ENCODE measurements at places on chromosomes 5 and 9.

- DNase-seq: no peak
Observed at GRCh38 chr5:163105456-163105855, 331.9 kb upstream of the CCNG1 start.

DNA sequence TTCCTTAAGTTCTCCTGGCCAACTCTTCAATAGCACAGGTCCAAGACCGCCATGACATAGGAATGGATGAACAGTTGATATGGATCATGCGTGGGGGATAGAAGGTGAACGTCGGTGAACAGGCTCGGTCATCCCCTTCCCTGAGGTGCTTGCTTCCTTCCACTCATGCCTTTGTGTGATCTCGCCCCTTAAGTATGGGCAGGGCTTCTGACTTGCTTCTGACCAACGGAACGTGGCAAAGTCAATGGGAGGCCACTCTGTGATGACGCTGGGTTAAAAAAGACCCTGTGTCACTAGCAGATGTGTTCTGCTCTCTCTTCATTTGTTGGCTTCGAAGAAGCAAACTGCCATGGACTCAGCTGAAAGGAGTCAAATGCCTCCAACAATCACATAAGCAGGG lies 240.5 kb upstream of the TUT7 start:
- DNase-seq: no peak

GRCh38 chr9:22307013-22307711 lies 139.5 kb upstream of the DMRTA1 start:
- peak; percentile 77 for DNase-seq

GRCh38 chr5:130324953-130325671 lies 420.8 kb downstream of the CHSY3 start:
- DNase-seq: no peak

DNA sequence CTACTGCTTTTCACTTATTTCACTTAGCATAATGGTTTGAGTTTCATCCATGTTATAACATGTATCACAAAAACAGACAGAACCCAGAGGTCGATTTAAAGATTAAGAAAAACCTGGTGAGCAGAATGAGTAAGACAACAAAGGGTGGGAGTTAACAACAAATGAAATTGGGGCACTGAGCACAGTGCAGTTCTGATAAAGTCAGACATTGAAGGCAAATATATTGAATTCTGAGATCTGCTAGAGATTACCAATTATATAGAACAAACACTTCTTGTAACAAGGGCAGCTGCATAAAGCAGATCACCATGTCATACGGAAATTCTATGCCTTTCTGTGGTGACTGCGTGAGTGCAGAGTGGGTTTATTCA lies 517.3 kb upstream of the RORB start:
- DNase-seq: no peak

DNA sequence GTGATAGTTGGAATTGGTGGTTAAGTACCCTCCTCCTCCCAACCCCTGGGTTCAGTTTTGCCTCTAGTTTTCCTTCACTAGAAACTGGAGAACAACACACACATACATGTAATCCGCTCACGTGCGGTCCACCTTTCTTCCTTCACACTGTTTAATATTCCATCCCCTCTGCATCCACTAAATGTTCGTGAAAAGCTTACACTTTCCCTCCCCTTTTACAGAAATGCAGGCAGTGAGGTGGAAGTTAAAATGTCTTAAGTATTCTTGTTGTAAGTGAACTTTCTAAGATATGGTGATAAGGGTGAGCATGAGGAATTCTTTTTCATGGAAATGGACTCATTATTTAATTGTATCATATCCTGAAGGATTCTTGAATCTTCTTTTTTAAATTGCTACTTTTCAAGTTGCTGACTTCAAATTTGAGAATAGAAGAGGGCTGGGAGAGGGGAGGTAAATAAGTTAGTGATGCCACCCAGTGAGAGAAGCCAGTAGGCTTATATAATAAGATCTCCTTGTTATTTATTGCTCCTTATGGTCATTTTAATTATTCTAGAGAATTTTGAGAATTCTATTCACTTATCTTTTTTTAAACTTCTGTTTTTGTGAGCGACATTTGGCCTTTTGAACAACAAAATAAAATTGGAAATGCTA lies 90.2 kb downstream of the TLE4 start:
- no peak for DNase-seq

- DNase-seq: peak; percentile 65
Observed at GRCh38 chr5:10588109-10588775, 24.4 kb downstream of the ANKRD33B start.

DNA sequence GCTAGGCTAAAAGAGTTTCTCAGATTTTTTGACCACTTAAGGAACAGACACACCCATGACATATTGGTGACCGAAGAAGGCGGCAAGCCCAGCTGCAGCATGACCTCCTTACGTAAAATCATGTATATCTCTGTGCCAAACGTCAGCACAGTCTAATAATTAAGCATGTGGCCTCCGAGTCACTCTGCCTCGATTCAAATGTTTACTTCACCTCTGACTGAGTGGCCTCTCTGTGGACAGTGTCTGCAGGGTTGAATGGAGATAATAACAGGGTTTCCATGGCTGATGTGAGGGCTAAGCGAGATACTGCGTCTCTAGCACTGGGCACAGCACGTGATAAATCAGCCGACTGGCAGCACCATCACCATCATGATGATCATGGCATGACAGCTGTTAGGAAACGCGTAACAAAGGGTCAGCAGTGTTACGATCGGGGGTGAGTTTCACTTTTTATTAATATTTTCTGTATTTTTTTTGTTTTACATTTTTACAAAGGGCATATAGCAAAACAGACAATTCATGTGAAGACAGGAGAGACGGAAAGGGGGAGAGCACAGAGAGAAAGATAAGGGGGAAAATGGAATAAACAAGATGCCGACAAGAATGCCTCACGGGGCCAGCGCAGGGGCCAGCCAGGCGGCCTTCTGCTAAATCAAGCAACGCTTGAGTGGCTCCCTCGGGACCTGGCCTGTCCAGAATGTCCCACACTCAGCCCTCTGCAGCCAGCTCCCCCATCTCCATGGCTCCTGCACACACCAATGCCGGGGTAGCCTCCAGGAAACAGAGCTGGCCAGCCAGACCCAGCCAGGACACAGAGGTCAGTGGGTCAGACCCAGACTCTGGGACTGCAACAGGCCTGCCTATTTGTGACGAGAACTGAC lies 60.3 kb downstream of the ADAMTS2 start:
- no peak for DNase-seq

- DNase-seq: no peak
Observed at GRCh38 chr5:56317923-56318561, 84.9 kb upstream of the ANKRD55 start.

GRCh38 chr5:154147666-154148065 lies 42.9 kb upstream of the GALNT10 start:
- DNase-seq: no peak

DNA sequence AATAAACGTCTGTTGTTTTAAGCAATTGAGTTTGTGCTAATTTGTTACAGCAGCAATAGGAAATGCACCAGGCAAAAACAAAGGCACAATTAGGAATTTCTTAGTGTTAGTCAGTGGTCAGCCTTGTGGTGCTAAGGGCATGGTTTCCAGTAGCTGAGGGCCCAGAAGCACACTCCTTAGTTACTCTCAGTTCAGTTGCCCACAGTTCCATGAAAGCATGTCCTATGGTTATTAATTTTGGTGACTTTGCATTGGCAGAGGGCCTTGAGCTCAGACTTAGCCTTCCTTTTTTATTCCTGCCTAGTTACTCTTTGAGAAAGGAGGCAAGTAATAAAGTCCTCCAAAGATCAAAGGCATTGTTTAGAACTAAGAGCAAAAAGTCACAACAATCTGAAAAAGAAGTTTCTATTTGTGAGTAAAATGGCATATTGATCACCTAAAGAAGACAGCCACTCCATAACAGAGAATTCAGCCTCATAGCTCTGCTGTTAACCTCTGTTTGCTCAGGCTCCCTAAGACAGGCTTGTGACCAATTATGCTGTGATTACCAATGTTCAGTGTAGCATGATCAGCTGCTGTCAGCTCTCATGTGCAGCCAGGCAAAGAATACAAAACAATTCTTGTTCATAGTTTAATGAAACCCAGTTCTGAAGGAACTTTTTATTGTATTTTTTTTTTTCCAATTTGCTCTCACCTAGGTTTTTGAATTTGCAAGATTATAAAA lies 57.0 kb upstream of the MROH2B start:
- DNase-seq: no peak

GRCh38 chr9:10250219-10250618 lies 362.6 kb downstream of the PTPRD start:
- peak; percentile 99 for DNase-seq

- DNase-seq: no peak
Observed at GRCh38 chr5:173716058-173716682, 99.7 kb upstream of the BOD1 start.

DNA sequence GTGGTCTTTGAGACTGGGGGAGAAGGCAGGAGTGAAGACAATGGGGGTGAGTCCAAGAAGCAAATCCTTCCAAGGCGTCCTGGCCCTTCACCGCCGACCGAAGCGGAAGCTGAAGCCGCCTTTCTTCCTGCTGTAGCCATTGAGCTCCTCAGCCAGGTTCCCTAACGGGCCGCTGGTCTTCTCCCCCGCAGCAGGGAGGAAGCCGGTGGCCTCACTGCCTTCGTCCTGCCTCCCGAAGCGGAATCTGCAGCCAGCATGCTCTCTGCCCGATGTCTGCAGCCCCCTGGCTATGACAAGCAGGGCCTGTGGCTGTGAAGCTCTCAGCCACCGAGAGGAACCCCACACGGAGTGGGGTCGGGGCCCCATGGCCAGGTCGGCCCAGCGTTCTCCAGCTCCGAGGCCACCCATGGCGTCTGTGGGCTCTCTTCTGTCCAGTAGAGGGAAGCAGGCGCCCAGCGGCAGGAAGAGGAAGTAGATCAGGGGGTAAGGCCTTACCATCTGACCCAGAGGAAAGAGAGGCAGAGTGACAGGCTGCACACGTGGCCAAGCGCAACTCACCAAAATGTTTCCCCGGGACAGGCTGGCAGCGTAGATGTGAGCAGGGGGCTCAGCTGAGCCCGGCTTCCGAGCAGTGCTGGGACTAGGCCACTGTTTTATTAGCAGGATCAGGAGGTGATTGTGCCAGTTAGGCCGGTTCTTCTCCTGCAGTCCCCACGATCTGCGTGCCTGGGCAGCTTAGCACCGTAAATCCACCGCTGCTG lies 3.1 kb downstream of the QRFP start:
- DNase-seq: peak; percentile 27

DNA sequence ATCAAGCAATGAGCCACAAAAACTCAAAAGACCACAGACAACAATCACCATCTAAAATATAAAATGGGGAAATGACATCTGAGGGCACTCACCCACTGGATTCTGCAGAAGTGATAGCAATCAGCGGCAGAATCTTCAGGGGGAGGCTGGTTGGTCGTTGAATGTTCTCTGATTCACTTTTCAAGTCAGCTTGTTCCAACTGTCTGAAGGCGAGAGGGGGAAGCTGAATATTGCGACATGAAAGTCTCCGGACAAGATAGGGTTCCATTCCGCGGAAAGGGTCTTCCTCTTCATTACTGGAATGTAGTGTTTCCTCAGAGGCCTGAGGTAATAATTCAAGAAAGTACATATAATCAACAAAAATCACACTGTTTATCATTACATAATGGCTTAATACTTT lies 94.9 kb upstream of the PDE4D start:
- peak; percentile 79 for DNase-seq

GRCh38 chr9:86577420-86578333 lies 223.5 kb upstream of the TUT7 start:
- DNase-seq: no peak

GRCh38 chr9:5783982-5784381 lies 48.9 kb downstream of the ERMP1 start:
- DNase-seq: no peak

DNA sequence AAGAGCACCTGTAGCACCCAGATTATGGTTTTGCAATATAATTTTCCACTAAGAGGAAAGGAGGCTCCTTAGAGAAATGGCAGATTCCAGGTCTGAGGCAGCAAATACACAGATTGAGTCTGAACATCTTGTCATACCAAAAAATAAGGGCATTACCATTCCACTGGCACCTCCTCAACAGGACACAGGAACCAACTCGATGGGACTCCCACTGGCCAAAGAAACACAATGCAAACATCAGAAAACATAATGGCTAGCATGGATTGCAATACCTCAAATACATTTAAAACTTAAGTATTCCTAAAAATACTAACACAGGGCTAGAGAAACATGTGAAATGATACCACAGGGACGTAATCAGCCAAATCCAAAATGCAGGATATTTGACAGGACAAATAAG lies 12.4 kb upstream of the RANBP17 start:
- no peak for DNase-seq

- DNase-seq: no peak
Observed at GRCh38 chr5:125376059-125376641, 629.7 kb upstream of the ZNF608 start.
